Stomach (tissue), 19 donors: ENCODE measurements at places on chromosomes 5 and 9. TPM values are rescaled to one million over a fixed set of nuclear protein-coding genes. Genes with fewer than 3 reads are reported as not detected.

The TERT gene
- 0.40 TPM for polyA plus RNA-seq

The PCDHA8 gene
- not detected for polyA plus RNA-seq

The GRM6 gene
- not detected for polyA plus RNA-seq

The ISL1 gene
- polyA plus RNA-seq: 6.9 TPM

The KLF4 gene
- polyA plus RNA-seq: 31.6 TPM

The BTNL9 gene
- polyA plus RNA-seq: 5.7 TPM

The IFNA6 gene
- polyA plus RNA-seq: not detected

The DNAJA1 gene
- polyA plus RNA-seq: 87.4 TPM

The NAIP gene
- polyA plus RNA-seq: 2.8 TPM

The TJP2 gene
- 30.5 TPM for polyA plus RNA-seq

The SLC34A1 gene
- 0.10 TPM for polyA plus RNA-seq

The LCN9 gene
- polyA plus RNA-seq: not detected

The SLC6A7 gene
- polyA plus RNA-seq: not detected

The TAF1L gene
- not detected for polyA plus RNA-seq

The PCDHB3 gene
- 0.15 TPM for polyA plus RNA-seq

The ATP6V0E1 gene
- 158 TPM for polyA plus RNA-seq
